Stimulated activated CD8-positive, alpha-beta memory T cell treated with anti-CD3 and anti-CD28 coated beads, Interleukin-7, amount 100 ng/mL, for 1 hour (primary cell): ENCODE measurements at places on chromosomes 2 and 18.

DNA sequence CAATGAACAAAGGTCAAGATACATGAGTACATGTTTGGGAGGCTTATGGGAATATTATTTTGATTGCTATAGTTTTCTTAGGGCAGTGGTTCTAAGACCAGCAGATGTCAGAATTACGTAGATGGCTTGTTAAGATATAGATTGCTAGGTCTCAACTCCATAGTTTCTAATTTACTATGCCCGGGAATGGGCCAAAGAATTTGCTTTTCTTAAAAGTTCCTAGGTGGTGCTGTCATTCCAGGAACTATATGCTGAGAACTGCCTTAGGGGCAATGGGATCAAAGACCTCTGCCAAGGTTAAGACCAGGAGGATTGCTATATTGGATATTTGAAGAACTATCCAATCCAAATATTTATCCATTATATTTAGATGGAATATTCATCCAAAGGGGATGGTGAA is 141.8 kb downstream of the FSIP2 start:
- no peak for DNase-seq

GRCh38 chr2:100494712-100495111 is 24.4 kb downstream of the NMS start:
- DNase-seq, result no peak

- no peak for DNase-seq
Observed at GRCh38 chr18:12271376-12272235, 17.4 kb downstream of the CIDEA start.

DNA sequence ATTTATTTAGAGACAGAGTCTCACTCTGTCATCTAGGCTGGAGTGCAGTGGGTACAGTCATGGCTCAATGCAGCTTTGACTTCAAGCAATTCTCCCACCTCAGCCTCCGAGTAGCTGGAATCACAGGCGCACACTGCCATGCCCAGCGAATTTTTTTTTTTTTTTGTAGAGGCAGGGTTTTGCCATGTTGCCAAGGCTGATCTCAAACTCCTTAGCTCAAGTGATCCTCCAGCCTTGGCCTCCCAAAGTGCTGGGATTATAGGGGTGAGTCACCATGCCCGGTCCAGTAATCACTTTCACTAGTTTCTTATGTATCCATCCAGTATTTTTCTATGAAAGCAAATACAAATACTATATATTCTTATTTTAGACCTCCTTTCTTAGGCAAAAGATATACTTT is 24.0 kb downstream of the PRKAG3 start:
- no peak for DNase-seq

GRCh38 chr2:234795272-234795920 is 156.4 kb upstream of the SH3BP4 start:
- DNase-seq, result no peak

DNA sequence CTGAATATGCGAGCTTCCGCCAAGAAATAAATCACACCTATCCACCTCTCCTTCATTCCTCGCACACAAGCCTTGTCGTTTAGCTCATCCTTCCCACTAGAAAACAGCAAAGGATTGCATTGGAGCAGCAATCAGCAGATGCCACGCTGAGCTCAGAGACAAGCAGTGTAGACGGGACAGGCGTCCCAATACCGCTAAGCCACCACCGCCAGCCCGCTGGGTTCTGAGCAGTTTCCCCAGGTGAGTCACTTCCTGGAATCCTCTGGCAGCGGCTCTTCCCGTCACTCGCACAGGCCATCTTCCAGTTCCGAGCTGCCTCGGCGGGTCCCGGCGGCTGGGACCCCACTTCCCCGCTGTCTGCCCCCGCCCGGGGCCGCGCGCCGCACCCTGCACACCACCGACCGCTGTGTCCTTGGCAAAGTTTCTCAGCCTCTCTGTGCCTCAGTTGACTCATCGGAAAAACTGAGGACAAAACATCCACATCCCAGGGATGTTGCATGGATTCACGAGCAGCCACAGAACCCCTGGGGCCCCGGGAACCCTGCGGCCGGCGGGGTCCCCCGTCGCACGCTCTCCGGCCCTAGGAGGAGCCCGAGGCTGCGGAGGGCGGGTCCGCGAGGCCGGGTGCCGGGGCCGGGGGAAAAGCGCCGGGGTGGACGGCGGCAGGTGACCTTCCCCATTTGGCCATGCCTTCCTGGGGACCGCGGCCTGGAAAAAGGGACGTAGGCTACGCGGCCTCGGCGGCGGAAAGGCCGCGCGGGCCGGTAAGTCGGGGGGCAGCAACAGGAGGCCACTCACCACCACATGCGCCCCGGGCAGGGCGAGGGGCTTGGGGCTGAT is 573 bp downstream of the KDSR start:
- DNase-seq, result peak; percentile 43

DNA sequence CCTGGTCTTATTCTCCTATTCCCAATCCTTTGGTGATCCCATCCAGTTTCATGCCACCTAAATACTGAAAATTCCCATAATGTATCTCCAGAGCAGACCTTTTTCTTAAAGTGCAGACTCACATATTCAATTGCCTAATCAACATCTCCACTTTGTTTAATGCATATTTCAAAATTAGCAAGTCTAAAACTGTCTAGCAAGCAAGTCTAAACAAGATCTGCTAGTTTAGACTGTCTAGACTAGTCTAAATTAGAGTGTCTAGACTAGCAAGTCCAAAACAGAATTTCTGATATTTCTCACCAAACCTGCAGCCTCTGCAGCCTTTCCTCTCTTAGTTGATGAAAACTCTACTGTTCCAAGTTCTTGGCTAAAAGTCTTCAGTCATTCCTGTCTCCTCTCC is 44.6 kb downstream of the THUMPD2 start:
- no peak for DNase-seq

DNA sequence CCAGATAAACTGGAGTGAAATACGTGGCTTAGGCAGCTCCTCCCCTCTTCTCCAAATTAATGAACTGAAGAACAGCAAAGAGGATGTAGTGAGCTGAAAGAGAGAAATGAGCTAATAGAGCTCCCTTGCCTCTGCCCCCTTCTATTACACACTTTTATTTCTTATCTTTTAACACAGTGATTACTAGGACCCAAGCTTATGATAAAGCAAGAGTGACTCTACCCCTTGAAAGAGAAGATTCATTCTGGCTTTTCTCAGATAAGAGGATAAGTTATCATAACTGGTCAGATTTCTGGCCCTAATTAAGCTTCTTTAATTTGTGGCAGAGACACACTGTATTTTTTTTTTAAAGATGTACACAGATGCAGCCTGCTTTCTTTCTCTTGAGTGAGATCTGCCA is 102.2 kb downstream of the MSTN start:
- no peak for DNase-seq

DNA sequence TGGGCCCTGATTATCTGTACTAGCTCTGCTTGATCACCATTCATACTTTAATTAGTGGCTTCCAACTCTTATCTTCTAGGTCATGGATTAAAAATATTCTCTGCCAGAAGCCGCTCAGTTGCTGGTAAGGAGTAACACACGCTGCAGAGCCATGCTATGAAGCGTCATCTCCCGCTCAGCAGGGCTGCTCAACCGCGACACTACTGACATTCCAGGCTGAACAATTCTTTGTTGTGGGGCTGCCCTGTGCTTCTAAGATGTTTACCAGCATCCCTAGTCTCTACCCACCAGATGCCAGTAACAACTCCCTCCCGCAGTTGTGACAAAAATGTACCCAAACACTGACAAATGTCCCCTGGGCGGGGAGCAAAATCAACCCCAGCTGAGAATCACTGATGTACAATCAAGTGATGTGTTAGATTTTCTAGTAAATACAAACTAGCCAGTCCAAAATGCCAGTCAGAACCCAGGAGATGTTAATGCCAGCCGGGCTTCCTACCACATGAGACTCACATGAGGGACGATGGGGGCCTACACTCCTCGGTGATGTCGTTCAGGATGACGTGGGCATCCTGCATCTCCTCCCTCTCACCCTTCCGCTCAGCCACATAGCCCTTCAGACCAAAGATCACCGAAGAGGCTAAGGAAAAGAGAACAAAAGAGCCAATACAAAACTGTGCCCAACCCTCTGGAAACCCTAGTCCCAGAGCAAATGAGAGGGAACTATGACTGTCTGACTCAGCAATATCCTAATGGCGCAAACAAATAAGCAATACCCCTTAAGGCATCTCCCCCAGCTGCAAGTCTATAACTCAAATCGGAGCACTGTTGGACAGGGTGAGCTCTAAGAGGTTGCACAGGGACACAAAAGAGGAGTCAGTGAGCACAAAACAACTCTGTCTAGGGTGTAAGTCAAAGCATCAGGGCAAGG is 15.6 kb downstream of the ILKAP start:
- no peak for DNase-seq

DNA sequence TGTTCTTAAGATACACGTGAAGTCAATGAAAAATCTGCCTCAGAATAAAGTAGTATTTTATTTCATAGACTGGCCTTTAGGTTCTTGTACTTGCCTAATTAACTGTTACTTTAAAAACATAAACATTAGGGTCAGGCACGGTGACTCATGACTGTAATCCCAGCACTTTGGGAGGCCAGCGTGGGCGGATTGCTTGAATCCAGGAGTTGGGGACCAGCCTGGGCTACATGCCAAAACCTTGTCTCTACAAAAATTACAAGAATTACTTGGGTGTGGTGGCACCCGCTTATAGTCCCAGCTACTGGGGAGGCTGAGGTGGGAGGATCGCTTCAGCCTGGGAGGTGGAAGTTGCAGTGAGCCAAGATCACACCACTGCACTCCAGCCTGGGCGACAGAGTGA is 16.0 kb upstream of the SNORC start:
- DNase-seq, result no peak

DNA sequence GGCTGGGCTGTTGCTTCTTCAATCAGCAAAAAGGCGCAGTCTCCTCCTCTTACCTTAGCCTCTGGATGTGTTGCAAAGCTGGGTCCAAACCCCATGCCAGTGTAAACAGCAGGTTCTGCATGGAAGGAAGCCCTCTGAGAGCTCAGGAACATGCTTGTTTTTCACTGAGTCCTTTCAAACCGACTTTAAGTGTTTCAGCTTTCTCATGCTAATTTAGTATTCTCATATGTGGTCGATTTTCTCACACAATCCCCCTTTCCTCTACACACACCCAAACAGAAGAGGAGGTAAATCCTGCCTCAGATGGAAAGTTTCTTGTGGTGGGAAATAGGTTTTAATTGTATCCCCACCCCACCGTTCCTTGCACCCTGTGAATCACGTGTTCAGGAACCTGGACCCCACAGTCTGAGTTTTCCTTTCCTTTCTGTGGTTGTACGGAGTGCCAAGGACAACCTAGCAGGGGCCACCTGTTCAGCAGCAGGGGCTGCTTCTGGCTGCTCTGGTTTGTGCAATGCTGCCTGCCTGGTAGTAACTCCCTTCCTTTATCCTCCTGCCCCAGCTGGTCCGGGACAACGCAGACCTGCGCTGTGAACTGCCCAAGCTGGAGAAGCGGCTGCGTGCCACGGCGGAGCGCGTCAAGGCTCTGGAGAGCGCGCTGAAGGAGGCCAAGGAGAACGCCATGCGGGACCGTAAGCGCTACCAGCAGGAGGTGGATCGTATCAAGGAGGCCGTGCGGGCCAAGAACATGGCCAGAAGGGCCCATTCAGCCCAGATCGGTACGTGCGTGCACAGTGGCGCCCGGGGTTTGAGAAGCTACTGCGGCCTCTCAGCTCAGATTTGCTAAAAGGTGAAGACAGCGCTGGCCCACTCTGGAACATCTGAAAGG is 28.7 kb upstream of the LYPD6B start:
- no peak for DNase-seq

DNA sequence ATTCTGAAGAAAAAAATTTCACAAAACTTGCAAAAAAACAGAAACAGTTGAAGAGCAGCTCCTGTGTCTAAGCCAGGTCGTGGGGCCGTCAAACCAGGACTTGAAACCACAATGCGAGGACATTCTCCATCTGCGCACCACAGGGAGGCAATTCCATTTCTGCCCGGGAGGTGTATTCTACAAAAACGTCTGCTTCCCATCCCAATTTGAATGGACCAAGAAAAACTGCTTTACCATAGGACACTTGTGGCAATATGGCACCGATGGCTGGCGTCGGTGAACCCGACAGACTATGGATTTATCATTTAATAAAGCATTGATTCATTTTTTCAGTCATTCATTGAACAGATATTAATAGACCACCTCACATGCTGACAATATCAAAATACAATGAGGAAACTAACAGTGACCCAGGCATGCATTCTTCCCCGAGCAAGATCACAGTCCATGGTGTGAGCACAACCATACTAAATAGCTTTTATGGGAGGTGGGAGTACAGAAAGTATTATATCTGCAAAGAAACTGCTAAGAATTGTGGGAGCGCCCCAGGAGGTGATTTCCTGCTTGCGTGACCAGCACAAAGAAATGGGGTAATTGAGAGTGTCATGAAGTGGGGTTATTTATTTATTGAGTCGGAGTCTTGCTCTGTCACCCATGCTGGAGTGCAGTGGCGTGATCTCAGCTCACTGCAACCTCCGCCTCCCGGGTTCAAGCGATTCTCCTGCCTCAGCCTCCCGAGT is 10.5 kb upstream of the ZAP70 start:
- no peak for DNase-seq

- no peak for DNase-seq
Observed at GRCh38 chr2:45259138-45259537, 249.9 kb upstream of the SIX2 start.

- DNase-seq, result no peak
Observed at GRCh38 chr18:59650266-59650820, 46.9 kb downstream of the CCBE1 start.

DNA sequence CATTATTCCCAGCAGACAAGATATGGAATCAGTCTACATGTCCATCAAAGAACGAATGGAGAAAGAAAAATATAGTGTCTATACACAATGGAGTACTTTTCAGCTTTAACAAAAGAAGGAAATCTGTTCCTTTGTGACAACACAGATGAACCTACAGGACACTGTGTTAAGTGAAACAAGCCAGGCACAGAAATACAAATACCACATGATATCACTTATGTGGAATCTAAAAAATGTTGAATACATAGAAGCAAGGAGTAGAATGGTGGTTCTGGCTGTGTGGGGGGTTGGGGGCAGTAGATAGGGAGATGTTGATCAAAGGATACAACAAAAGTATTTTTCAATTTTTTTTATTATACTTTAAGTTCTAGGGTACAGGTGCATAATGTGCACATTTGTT is 347.7 kb upstream of the MAP2 start:
- no peak for DNase-seq

DNA sequence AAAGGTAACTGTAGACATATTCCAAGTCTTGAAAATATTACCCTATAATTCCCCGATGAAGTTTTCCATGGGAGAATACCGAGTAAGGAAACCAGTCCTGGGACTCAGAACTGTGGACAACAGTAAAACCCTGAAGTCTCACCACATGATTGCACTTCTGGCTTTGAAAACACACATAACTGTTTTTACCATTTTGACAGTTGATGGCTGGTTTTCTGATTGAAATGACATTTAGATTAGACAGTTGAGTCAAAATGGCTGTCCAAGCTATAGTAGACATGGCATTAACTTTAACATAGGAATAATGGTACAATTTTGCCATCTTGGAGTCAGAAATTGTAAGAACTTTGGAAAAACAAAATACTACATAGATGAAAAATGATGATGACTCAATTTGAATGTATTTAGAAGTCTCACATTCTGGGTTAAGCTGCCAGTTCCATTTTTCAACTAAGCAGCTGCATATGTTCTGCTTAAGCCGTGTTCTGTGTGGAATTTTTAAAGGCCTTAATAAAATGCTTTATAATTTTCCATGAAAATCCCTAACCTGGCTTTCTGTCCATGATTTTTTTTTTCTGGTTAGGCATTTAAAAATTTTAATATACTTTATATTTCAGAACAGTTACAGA is 38.3 kb upstream of the WIPF1 start:
- no peak for DNase-seq

- no peak for DNase-seq
Observed at GRCh38 chr18:47545613-47546012, 294.2 kb upstream of the SKOR2 start.
